ENCODE measurements at places on chromosomes 11 and 22.
A peak's percentile ranks its signal among the peaks of the same experiment; 100 is the strongest.

DNA sequence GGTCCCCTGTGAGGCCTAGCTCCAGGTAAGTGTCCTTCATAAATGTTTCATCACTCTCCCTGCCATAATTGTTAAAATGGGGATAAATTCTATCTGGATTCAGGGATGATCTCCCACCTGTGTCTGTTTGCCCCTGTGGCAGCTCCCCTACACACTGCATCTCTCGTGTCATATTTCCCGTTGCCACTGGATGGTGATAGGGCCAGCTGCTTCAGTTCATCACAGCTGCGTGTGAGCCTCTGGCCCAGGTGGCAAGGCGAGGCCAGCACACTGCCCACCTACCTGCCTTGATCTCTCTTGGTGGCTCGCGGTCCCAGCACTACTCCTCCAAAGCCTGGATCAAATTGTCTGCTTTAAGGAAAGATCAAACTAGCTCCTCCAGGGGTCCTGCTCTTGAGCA lies 187.4 kb downstream of the GRIK4 start:
- no peak for DNase-seq

- no peak for DNase-seq
Observed at GRCh38 chr11:126443120-126443519, 87.6 kb downstream of the ST3GAL4 start.

DNA sequence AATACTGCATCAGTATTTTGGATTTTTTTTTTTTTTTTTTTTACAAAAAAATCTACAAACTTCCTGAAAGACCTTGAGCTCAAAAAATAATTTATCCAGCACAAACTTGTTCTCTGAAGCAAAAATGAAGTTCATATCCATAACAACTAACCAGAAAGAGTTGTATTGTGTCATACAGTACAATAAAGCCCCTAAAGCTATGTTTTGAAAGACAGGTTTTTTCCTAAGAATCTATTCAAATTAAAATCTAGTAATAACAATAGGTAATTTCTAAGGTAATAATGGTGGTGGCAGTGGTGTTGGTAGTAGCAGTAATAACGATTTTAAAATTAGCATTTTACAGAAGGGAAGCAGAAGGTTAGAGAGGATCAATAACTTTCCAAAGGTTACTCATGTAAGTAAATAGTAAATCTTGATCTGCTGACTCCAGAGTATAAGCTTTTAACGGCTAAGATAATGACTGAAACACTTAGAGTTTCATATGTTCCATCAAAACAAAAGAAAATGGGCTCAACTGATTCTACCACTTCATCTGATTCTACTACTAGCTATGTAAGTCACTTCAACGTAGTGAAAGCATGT lies 53.3 kb upstream of the GAB2 start:
- no peak for DNase-seq

DNA sequence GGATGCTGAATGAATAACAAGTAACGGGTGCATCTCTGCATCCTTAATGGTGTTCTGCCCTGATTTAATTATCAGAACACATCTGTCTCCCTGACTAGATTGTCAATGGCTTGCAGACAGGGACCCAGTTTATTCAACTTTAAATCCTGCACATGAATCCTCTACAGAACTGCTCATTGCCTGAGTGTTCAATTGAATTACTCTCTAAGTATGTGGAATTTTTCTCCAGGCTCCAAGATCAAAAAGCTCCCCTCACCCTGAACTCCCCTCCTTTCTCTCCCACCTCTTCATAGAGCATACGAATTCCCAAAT lies 11.8 kb downstream of the MB start:
- DNase-seq: no peak

- DNase-seq: no peak
Observed at GRCh38 chr11:26755762-26756161, 33.9 kb upstream of the SLC5A12 start.

DNA sequence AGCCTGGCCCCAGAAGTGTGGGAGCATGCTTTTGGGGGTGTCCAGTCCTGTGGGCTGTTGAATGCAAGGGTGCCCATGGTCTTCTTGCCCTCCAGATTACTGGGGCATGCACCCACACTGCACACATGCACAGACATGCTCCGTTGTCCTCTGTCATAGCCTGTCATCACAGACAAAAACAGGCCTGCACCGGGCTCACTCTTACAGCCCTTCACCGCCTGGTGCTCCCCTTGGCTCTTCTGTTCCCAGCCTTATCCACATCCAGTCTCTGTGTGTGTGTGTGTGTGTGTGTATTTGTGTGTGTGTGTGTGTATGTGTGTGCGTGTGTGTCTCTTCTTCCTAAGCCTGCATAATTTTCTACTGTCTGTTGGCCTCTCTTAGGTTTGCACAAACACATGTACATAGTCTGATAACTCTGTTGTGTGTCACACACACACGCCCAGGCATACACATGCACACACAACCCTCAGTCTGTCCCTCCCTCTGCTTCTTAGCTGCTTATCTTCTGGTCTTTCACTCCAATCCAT lies 23.4 kb upstream of the NECTIN1 start:
- DNase-seq: no peak

GRCh38 chr11:41201156-41201555 lies 258.3 kb downstream of the LRRC4C start:
- no peak for DNase-seq

- DNase-seq: no peak
Observed at GRCh38 chr11:109964487-109964886, 128.7 kb upstream of the ZC3H12C start.

DNA sequence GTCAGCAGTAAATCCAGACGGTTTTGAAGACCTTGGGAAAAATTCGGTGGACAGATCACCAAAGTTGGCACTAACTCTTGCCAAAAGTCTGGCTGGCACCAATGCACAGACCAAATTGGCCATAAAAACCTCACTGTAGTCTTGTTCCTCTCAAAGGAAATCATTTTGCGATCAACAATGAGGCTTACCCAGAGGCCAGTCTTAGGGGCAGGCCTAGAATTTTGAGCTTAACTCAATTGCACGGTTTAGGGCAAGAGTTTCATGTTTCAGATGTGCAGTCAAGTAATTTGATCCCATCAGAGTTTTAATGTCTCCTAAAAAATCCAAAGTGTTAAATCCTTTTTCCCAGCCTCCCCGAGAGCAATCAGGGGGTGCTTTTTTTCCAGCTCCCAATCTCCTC lies 19.0 kb downstream of the MPPED2 start:
- DNase-seq: no peak

DNA sequence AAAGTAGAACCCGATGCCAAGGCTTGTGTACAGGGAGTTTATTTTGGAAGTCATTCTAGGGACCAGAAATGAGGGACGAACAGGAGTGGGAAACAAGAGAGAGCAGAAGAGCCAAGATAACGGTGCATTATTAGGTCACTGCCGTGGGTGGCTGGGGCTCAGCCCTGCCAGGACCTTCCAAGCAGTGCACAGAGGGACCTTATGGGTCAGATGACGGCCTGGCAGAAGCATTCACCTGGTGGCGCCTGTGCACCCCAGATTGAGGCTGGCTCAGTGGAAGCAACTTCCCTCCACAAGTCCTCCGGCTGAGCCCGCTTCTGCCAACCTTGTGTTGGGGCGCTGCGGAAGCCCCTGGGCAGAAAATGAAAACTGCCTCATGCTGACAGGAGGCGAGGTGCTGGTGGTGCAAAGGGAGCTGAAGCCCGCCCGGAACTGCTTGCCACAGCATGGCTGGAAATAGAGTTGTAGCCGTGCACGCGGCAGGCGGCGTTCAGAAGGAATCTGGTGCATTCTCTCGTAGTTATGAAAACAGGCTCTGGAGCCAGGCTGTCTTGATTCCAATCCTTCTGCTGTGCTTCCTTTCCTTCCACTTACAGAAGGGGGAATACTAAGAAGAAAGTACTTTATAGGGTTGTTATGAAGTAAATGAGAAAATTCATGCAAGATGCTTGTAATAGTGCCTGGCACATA lies 22.2 kb upstream of the TP53I11 start:
- DNase-seq: no peak

DNA sequence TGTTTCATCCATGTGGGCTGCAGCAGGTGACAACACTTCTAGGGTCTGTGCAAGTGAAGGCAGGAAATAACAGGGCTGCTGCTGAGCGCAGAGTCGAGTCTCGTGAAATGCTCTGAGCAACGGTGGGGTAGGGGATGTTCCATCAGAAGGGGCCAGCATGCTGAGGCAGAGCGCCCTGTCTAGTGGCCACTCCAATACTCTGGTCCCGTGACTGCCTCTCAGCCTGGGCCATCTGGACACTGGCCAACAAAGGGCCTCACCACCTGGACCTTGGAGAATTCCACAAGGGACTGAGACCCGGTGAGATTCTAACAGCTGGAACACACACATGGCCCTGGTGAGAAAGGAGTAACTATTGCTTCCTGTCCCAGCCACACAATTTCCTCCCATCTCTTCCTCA lies 375.7 kb downstream of the SHANK2 start:
- no peak for DNase-seq

DNA sequence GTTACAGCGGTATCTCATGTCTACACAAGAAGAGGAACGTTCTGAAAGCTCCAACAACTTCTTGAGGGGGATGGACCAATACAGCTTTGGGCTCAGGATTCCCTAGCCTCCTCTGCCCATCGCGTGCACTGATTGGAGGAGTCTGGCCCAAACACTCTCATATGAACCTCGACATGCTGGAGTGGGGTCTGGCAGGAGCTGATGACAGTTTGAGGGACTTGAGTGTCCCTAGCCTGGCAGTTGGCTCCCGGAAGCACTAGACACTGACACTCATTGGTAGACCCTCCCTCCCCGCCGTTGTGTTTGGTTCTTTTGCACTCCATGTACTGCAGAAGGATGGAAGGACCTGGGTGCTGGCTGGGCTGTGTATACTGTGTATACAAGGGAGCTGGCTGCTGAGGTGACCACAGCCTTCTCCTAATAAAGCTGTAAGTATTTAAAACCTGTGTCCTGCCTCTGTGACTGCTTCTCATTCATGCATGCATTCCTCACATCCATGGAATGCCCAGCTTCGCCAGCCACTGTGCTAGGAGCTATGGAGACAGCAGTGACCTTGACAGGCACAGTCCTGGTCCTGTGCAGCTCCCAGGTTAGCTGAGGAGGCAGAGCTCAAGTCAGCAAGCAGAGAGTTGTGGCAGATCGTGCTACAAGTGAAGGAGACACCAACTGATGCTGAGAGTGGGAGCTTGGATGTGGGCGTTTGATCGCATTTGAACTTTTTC lies 27.9 kb downstream of the ADAMTS15 start:
- DNase-seq: peak; percentile 0

Measured in central memory CD8-positive, alpha-beta T cell (primary cell).